SW 1271 (cell line): ENCODE measurements at places on chromosomes 1 and 21.

DNA sequence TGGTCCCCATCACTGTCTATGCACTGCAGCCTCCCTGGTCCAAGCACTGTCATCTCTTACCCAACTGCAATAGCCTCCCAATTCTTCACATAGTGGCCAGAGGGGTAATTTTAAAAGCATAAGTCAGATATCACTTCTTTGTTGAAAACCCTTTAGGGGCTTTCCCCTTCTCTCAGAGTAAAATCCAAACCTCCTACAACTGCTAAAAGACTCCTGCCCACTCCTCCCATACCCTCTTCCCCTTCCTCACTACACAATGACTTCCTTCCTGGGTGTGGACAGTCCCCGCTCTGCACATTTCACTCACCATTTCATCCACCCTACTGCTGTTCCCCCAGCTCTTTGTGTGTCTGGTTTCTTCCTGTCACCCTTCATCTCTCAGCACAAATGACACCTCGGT lies 8.3 kb downstream of the MCOLN2 start:
- no peak for DNase-seq

DNA sequence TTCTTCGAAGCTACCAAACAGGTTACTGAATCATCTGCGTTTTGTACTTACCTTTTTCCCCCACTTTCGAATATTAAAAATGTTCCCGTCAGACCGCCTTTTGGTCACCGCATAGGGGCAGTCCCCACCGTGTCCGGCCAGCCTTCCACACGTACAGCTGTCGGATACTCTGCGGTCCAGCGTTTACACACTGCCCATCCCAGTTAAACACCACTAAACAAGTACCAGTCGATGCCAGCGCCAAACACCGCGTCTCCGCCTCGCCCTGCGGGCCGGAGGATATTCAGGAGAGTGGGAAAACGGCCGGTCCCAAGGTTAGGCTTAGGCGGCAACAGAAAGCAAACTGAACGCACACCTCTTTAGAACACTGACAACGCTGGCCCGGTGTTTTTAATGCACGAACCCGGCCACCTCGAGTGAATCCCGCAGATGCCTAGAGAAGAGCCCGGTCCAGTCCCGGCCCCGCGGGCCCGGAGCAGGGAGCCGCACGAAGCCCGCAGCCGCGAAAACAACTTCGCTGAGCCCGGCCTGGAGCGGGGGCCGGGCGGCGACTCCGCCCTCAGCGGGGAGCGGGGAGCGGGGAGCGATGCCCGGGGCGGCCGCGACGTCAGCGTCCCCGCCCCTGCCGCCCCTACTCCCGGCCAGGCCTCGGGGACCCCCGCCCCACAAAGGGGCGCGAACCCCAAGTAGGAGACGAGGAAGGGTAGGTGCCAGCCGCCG lies 730 bp upstream of the PHF13 start:
- peak; percentile 49 for DNase-seq

DNA sequence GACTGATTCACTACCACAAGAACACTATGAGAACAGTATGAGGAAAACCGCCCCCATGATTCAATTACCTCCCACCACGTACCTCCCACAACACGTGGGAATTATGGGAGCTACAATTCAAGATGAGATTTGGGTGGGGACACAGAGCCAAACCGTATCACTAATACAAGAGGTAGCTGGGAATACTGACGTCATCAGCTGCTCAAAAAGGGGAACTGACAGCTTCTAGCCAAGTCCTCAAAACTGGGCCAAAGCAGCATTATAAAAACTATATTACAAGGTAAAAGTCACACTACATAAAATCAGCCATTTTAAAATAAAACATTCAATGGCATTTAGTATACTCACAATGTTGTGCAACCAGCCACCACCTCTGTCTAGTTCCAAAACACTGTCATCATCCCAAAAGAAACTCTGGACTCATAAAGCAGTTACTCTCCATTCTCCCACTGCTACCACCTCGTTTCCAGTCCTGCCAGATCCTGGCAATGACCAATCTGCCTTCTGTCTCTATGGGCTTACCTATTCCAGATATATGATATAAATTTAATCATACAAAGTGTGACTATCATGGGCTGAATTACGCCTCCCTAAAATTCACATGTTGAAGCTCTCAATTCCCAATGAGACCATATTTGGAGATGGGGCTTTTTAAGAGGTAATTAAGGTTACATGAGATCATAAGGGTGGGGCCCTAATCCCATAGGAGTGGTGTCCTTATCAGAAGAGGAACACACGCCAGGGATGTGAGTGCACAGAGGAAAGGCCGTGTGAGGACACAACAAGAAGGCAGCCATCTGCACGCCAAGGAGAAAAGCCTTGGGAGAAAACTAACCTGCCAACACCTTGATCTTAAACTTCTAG lies 192.1 kb downstream of the SETD4 start:
- no peak for DNase-seq

GRCh38 chr21:43269957-43270705 lies 101.3 kb downstream of the CRYAA start:
- no peak for DNase-seq

- DNase-seq, result no peak
Measured at GRCh38 chr1:93079685-93080141, 630 bp downstream of the MTF2 start.

DNA sequence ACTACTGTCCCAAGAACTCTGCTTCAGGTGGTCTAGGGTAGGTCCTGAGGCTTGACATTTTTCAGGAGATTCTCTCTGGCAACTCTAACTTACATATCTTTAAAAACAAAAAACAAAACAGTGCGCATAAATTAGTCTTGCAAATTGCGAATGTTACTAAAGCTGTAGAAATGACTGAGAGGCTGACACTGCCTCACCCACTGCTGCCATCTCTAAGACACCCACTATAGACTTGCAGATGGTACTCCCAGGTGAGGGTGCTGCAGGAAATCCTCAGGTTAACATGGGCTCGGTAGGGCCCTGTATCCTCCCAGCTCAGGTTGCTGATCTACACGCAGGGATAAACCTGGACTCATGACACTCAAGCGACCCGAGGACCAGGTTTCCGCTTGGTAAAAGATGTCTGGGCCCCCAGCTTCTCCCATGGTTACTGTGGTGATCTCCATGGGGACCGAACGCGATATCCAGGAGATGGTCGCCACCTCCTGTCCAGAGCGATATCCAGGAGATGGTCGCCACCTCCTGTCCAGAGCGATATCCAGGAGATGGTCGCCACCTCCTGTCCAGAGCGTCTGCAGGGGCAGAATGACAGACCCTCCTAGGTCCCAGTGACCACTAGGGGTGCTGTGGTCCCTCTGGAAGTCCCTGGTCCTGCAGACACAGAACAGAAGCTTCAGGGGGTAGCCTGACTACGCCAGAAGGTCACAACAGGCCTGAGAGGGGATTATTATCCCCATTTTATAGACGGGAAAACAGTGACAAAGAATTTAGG lies 16.2 kb upstream of the LY9 start:
- DNase-seq, result no peak

DNA sequence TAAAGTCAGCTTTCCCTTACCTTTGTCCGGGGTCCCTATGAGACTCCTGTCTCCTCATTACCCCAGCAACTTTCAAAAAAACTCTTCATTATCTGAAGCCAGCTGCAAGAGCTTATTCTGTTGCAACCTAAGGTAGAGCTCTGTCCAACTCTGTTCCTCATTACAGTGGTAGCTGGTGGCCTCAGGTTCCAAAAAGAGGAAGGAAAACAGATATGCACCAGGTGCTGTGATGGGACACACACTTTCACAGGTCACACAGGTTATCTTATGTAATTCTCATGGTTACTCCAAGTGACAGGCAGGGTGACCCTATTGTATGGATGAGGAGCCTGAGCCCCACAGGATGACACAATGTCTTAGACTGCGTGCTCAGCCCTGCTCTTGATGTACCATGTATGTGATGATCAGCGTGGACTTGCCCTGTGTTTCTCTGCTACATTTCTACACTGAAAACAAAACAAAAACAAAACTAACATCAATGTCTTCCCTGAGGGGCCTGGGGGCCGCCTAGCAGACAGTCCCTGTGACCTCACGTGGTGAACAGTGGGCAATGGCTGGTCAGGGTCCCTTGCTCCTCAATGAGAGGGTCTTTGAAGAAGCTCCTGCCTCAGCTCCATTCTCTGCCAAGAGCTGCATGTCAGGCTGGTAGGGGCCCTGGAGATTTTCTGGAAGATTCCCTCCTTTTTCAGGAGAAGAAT lies 9.7 kb upstream of the TENT5C start:
- no peak for DNase-seq

GRCh38 chr21:42861848-42862400 lies 17.4 kb downstream of the WDR4 start:
- no peak for DNase-seq

DNA sequence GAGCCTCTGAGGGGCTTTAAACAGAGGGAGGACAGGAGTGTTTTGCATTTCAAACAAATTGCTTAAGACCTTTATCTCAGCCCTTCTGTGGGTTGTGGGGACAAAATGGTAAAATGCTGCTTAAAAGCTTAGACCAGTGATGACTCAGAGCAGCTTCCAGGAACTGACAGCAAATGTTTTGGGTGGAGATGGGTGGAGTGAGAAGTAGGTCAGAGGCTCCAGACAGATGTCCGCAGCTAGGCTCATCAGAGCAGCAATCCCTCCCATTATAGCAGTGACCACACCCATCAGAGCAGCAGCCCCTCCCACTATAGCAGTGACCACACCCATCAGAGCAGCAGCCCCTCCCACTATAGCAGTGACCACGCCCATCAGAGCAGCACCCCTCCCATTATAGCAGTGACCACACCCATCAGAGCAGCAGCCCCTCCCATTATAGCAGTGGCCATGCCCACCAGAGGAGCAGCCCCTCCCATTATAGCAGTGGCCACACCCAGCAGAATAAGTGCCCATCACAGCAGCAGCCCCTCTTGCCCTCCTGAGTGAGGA lies 532.2 kb downstream of the MATN1 start:
- peak; percentile 46 for DNase-seq

DNA sequence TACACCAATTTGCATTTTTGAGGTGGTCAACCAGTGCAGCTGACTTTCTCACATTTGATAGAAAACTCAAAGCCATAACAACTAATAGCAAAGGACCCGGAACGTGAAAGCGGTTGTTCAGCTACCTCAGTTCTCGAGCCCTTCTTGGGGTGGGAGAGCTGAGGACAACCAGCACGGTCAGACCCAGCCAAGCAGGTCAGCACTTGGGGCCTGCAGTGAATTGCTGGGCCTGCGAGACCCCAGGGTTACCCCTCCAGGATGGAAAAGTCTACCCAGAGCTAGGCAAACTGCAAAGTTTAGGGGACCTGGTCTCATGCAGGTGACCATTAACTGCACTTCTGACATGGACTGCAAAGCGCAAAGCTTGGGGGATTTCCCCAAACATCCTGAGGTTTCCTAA lies 23.8 kb upstream of the AJAP1 start:
- DNase-seq, result no peak

DNA sequence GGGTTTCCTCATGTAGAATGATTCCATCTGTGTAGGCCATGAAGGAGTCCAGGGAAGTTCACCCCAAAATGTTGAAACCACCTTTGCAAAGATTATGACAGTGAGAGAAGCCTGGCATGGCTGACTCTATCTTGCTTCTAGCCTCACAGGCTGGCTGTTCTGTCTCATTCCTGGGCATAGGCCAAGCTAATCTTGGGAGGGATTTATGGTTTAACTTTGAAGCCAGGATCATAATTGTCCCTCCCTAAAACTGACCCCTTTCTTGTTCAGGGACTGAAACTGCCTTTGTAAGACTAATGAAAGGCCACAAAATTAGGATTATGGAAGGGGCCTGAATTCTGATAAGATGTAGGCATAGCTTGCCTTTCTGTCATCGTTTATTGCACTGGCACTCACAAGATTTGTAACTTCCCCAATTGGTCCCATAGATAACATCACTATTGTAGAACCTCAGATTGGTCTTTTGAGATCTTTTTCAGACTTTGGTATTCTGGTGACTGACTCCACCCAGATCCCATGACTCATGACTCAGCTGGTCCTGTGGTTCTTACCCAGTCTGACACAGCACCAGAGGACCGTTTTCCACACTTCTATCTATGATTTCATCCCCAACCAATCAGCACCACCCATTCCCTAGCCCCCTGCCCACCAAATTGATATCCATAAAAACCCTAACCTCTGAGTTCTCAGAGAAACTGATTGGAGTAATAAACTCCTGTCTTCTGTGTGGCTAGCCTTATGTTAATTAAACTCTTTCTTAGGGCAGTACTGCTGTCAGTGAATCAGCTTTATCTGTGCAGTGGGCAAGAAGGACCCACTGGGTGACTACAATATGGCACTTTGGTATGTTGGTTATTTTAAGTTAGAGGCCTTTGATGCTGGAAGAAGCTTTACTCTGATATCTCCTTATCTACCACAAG lies 13.6 kb upstream of the LAMTOR5 start:
- no peak for DNase-seq

- no peak for DNase-seq
Measured at GRCh38 chr21:36545776-36546511, 66.0 kb upstream of the CLDN14 start.

DNA sequence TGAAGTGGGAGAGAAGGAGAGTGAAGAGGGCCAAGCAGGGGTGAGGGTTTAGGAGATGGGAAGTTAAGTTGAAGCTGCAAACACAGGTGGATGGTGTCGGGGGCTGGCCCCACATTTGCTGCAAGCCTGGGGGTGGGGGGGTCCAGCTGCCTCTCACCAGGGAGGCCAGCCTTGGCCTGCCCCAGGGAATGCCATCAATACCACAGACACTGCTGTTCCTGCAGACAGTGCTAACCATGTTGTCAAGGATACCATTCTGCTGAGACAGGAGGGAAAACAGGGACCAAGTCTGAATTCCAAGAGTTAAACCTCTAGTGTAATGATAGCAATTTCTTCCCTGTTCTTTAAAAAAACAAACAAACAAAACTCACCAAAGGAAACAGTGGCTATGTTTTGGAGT lies 8.0 kb downstream of the MECR start:
- DNase-seq, result no peak

DNA sequence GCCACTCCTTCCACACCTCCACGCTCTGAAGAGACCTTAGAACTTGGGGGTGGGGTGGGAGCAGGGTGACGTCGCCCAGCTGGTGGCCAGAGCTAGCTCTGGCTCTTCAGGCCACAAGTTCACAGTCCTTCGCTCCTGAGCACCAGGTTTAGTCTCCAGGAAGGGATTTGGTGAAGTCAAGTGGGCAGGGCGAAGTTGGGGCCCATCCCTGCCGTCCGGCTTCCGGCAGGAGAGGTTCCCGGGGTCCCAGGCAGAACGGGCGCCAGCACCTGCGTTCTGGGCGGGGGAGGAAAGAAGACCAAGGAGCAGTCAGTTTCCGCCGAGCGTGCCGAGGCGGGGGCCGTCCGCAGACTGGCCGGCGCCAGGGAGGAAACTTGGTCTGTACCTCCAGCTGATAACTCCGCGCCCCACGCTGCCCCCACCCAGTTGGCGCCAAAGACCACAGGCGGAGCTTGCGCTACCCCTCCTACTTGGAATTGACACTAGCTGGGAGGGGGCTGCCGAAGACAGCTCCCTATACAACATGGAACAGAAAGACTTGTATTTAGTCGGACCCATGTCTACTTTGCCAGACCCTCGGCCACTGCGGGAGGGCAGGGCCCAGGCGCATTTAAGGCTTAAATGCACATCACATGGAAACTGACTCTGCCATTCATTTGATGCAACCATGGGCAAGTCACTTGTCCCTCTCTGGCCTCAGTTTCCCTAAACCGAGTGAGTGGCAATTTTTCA lies 995 bp downstream of the ID3 start:
- DNase-seq, result peak; percentile 64
